ENCODE measurements at places on chromosomes 7 and 10. TPM values are rescaled to one million over a fixed set of nuclear protein-coding genes. Genes with fewer than 3 reads are reported as not detected.

DNA sequence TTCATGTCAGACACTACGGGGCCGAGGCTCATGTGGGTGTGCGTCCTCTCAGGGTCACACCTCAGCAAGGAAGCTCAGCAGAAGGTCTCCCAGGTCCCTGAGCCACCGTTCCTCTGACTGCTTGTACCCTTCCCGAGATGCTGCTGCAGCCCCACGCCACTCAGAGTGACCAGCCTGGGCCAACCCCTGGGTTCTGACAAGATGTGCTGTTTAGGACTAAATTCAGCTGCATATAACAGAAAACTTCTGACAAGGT is 512.5 kb downstream of the DNAJB6 start:
- no peak overlapping the region for H3K4me3 ChIP-seq
- no peaks in the 10 kb centered on the region for H3K27me3 ChIP-seq
- DNase-seq: no peak
- no peak overlapping the region for H3K27ac ChIP-seq

GRCh38 chr7:82477733-82478515 is 34.3 kb upstream of the CACNA2D1 start:
- H3K27me3 ChIP-seq: no peaks in the 10 kb centered on the region
- H3K36me3 ChIP-seq: no peaks in the 10 kb centered on the region
- H3K4me3 ChIP-seq: no peak overlapping the region
- no peaks in the 10 kb centered on the region for H3K4me1 ChIP-seq
- DNase-seq: no peak

DNA sequence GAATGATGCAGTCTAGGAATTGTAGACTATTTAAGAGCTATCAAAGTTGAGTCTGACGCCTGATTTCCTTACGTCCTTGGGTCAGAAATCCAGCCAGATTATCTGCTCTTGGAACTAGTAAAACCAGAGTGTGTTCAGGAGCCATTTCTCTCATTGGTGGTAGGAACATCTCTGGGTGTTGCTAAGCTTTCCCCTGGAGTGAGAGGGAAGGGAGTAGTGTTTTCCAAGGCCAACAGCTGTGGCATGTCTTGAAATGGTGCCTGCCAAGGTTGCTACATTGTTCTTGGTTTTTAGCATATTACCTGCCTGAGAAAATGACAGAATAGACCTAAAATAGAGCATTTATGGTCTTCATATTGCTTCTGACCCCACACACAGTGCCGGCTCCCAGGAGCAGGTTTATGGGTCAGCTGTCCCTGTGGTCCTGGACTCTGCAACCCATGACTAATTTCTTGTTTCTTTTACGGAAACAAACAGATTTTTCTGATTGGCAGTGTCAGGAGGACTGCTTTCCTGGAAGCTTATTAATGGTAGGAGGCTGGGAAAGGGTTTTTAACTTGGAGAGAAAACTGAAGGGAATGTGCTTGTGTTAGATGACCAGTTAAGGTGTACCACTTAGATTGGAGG is 17.5 kb downstream of the GBF1 start:
- no peaks in the 10 kb centered on the region for H3K36me3 ChIP-seq
- DNase-seq: no peak
- no peak overlapping the region for H3K4me3 ChIP-seq
- H3K27ac ChIP-seq: no peak overlapping the region

GRCh38 chr7:103547451-103548284 is 101.7 kb upstream of the SLC26A5 start:
- no peaks in the 10 kb centered on the region for H3K27me3 ChIP-seq
- no peak for DNase-seq
- H3K4me3 ChIP-seq: no peak overlapping the region

GRCh38 chr7:79806161-79806734 is 328.4 kb upstream of the GNAI1 start:
- H3K4me1 ChIP-seq: no peaks in the 10 kb centered on the region
- no peak for DNase-seq
- H3K27me3 ChIP-seq: no peaks in the 10 kb centered on the region
- no peak overlapping the region for H3K4me3 ChIP-seq
- H3K36me3 ChIP-seq: no peaks in the 10 kb centered on the region

GRCh38 chr10:52762088-52762487 is 10.5 kb downstream of the MBL2 start:
- no peaks in the 10 kb centered on the region for H3K4me1 ChIP-seq
- no peaks in the 10 kb centered on the region for H3K36me3 ChIP-seq
- H3K27me3 ChIP-seq: no peaks in the 10 kb centered on the region
- no peak overlapping the region for H3K27ac ChIP-seq

DNA sequence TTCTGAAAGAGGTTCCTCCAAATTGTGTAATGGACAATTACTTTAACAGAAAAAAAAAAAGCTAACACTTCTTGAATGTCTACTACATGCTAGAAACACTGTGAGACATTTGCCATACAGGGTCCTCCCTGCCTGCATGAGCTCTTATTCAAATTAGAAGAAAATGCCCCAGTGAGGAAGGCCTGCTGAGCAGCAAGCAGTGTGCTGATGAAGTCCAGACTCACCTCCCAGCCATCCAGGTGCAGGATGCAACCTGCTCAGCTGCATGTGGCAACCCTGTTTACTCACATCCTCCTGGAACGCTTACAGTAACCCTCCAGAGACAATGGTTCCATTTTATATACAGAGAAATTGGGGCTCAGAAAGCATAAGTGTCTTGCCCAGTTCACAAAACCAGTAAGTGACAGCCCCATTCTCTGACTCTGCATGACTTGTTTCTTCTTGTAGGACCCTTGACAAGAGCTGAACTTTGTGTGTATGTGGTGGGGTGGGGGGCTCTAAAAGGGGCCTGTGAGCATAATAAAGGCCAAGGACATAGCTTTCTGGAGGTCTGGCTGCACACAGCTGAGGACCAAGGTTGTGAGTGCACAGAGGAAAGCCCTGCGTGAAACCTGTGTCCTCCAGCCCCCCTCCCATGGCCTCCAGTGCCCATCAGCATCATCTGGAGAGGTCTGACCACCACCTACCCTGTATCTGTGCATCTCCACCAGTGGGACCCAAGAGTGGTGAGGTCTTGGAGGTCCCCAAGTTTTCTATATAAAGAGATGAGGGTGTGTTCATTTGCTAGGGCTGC is 387.8 kb downstream of the GRID1 start:
- no peak for DNase-seq
- no peak overlapping the region for H3K4me3 ChIP-seq
- no peak overlapping the region for H3K27ac ChIP-seq

DNA sequence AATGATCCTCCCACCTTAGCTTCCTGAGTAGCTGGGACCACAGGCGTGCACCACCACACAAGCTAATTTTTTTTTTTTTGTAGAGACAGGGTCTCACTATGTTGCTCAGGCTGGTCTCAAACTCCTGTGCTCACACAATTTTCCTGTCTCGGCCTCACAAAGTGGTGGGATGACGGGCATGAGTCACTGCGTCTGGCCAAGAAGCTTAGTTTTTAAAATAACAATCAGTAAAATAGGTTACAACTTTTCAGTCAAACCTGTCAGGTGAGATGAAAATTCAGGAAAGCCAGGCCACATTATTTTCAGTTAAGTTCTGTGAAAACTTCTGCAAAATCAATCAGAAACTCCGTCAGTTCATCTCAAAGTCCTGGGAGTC is 55.4 kb downstream of the FAM241B start:
- H3K27ac ChIP-seq: peak overlapping the region; percentile 86
- no peaks in the 10 kb centered on the region for H3K4me1 ChIP-seq
- no peak for DNase-seq
- no peak overlapping the region for H3K4me3 ChIP-seq

DNA sequence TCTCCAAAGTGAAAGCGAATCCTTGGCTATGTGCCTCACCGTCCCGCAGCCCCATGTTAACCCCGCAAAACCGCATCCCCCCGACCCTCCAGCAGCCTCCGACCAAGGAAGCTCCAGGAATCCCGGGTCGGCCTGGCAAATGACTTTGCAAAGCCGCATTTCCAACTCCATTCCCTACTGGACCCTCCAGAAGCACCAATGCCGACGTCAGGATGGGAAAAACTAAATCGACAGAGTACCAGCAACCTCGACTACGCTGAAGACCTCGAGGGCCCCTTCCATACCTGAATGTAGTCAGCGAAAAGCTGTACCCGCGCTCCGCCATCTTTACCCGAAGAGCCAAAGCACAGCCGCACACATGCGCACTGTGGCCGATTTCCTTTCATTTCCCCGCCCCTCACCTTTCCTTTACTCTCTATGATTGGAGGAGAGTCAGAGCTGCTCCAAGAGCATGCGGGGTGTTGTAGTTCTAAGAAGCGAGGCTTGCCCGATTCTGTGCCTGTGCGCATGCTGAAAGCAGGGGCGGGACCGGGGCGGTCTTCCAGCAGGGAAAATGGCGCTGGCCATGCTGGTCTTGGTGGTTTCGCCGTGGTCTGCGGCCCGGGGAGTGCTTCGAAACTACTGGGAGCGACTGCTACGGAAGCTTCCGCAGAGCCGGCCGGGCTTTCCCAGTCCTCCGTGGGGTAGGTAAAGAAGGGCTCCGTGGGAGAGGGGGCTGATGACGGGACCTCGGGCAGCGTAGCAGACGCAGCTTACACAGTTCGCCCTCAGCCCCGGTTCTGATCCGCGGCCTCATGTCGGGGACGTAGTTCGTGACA is at the start of the genes MRPL32 and PSMA2:
Gene MRPL32, plus strand, starts transcription at position 543 of the 818 bp plus-strand sequence. Its CDS starts 11 bp downstream, at position 554.
Gene PSMA2, minus strand, starts transcription at position 341 of the 818 bp plus-strand sequence. Its CDS starts 16 bp downstream, at position 325.
- peak within 1 kb of the TSS; percentile 86 for H3K27ac ChIP-seq
- DNase-seq: peak; percentile 92
- H3K27me3 ChIP-seq: no peaks in the 10 kb centered on the region
- H3K4me1 ChIP-seq: peaks cover 8% of the 10 kb centered on the region
- no peaks in the 10 kb centered on the region for H3K36me3 ChIP-seq

DNA sequence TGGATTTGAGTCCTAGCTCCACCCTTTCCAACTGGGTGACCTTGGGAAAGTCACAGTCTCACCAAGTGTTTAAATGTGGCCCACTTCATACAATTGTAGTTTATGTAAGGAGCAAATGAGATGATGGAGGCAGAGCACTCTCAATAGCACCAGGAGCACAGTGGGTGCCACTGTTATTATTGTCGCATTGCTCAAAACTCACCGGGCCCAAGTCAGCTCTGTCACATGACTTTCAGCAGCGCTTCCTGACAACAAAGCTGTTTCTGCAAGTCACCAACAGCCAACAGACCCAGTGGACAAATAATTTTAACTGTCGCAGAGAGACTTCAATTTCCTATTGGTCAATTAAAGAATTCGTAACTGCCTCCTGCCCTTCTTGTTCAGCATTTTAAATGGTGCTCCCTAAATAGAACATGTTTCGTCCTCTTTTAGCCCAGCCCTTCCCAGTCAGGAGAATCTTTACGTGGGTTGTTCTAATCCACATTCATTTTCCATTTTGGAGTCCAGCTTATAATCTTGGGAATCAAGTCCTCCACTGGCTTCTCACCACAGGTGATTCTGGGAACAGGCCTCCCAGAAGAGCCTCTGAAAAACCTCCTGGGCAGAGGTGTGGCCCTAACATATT is 415.6 kb upstream of the NPVF start:
- no peak overlapping the region for H3K27ac ChIP-seq
- DNase-seq: no peak
- H3K4me3 ChIP-seq: no peak overlapping the region
- no peaks in the 10 kb centered on the region for H3K36me3 ChIP-seq
- no peaks in the 10 kb centered on the region for H3K27me3 ChIP-seq

DNA sequence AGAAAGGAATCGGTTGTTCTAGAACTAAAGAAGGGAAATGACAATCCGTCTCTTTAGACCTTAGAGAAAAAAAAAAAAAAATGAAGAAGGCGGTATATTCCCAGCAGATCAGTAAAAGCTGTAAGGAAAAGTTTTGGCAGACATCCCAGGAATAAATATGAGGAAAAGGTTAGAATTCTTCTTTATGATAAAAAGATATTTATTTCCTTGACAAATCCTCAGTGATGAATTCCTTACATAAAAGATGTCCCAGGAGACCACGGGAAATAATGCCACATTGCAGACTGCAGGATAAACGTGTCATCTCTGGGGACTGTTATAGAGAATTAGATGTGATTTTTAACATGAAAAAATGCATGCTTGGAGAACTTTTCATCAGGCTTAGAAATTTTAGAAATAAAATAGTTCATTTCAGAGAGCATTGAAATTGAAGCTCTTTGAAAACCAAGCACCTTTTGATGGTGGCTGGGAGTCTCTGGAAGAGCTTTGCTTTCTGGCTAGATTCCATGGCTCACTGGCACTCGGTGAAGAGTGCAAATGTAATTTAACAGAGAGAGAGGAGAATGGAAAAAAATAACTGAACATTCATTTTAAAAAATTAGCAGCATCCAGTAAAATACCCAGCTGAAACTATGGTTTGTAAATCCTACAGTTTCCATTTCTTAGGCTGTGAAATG is 98.2 kb downstream of the PRPF18 start:
- H3K27me3 ChIP-seq: no peaks in the 10 kb centered on the region
- H3K36me3 ChIP-seq: no peaks in the 10 kb centered on the region
- peaks cover 11% of the 10 kb centered on the region for H3K4me1 ChIP-seq
- DNase-seq: no peak
- H3K4me3 ChIP-seq: peak overlapping the region; percentile 35

- H3K27ac ChIP-seq: no peak overlapping the region
- H3K27me3 ChIP-seq: no peaks in the 10 kb centered on the region
- H3K4me1 ChIP-seq: no peaks in the 10 kb centered on the region
- H3K36me3 ChIP-seq: no peaks in the 10 kb centered on the region
Measured at GRCh38 chr7:118005026-118005425, 131.8 kb upstream of the CTTNBP2 start.

DNA sequence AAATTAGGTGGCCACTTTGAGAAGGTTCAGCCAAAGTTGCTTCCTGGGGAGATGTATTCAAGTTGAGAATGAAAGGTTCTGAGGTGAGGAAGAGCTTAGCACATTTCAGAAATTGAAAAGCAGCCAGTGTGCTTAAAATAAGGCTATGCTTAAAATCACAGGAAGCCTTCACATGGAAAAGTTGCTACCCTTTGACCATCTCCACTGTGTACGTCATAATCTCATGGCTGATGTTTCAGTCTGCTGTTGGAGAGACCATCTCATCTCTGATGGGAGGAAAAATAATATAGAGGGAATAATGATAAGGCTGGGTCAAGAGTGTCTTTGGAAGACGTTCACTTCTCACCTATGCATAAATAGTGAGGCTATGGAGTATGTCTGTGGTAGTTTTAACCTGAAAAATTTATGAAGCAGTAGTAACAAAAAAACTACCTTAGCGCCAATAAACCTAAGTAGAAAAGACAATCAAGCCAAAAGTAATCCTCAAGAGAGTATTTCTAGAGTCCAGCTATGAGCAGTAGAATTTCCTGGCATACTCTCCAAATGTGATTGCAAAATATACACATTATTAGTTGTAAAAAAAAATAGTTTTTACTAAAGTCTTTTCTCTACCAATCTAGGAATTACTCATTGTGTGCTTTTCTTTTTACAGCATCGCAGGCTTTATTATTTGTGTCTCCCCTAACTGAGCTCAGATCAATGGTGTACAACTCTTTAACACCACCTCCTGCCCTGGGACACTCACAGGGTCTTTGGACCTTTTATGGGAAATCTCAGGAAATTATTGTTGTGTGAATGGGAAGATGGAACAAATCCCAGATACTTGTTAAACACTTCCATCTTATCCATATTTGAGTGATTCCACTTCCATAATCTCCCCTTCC is 435.2 kb upstream of the LRGUK start:
- H3K4me1 ChIP-seq: no peaks in the 10 kb centered on the region
- H3K27ac ChIP-seq: no peak overlapping the region
- H3K36me3 ChIP-seq: no peaks in the 10 kb centered on the region
- no peak overlapping the region for H3K4me3 ChIP-seq
- DNase-seq: no peak

SEMA4G gene
- total RNA-seq: 0.48 TPM

AKR1C8 gene
- total RNA-seq: not detected

IL6 gene
- total RNA-seq: 11.8 TPM

LIPM gene
- not detected for total RNA-seq

PTPRZ1 gene
- total RNA-seq: 36.9 TPM

All from breast epithelium (tissue), 4 donors.